ENCODE measurements at places on chromosomes 6 and 20.

GRCh38 chr6:53814353-53814752 lies 19.5 kb downstream of the LRRC1 start:
- DNase-seq: no peak

- peak; percentile 9 for DNase-seq
Observed at GRCh38 chr6:113476937-113477839, 380.0 kb upstream of the MARCKS start.

DNA sequence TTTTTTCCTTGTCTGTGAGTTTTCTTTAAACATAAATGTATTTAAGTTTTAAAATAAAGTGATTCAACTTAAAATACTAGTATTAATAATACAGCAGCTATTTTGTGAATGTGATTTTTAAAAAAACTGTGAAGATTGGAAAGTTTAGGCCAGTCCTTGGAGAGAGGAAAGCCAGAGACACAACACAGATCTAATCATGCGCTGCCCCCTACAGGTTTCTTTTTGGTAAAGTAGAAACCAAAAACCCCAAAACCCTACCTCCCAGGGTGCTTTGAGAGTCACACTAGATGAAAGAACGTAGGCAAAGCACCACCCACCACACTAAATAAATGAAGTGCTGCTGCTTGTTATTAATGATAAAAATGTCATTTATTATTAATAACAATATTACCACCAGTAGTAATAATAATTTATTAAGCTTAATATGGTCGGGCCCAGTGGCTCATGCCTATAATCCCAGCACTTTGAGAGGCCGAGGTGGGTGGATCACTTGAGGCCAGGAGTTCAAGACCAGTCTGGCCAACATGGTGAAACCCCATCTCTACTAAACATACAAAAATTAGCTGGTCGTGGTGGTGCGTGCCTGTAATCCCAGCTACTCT lies 33.7 kb downstream of the SLC9A8 start:
- peak; percentile 63 for DNase-seq

DNA sequence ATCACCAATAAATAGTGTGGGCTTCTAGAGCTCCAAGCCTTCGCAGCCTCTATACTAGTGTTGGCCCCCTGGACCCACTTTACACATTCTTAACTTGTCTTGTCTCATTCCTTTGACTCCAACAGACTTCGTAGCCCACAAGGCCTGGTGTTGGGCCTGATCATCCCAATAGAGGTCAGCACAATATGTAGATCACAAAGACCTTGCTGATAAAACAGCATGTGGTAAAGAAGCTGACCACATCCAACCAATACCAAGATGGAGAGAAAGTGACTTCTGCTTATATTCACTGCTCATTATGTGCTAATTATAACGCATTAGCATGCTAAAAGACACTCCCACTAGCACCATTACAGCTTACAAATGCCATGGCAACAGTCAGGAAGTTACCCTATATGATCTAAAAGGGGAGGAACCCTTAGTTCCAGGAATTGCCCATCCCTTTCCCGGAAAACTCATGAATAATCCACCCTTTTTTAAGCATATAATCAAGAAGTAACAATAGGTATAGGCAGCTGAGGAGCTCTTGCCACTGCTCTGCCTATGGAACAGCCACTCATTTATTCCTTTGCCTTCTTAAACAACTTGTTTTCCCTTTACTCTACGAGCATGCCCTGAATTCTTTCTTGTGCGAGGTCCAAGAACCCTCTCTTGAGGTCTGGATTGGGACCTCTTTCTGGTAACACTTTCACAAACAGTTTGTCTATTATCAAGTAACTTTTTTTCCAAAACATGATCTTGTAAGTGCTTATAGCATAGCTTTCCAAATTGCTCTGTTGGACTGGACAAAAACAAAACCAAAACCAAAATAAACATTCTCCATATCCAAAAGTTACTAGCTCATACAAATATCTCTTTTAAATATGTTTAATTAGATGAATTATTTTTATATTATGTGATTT lies 54.6 kb upstream of the ECHDC1 start:
- DNase-seq: no peak

DNA sequence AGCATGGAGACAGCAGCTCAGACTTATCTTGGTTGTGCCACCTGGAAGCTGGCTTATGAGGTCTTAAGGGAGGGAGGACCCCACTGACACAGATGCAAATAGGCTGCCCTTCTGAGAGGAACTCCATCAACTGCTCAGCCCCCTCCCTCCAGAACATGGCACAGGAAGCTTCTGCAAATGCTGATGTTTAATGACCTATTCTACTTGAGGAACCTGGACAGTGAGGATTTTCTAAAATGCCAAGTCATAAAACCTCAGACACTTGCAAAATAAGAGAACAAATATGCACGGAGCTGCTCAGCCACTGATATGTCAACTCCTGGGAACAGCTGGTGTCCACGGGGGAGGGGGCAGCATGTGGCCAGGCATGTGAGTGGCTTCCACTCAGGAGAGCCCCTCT lies 3.5 kb downstream of the CST9 start:
- no peak for DNase-seq

DNA sequence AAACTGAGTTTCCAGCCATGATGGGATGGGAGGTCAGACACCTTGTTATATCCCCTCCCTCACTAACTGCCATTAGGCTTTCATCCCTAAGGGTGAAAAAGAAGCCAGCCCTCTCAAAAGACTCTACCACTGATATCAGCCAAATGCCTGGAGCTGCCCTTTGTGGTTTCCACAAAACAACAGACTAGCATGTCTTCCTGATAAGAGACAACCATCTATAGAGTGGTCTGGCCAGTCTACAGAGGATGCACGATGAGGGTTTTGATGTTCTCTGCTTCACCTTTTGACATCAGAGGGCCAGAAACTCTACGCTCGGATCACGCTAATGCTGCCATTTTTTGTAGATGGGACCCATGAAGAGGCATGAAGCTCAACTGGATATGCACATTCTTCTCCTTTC lies 61.7 kb upstream of the ARHGAP18 start:
- no peak for DNase-seq

DNA sequence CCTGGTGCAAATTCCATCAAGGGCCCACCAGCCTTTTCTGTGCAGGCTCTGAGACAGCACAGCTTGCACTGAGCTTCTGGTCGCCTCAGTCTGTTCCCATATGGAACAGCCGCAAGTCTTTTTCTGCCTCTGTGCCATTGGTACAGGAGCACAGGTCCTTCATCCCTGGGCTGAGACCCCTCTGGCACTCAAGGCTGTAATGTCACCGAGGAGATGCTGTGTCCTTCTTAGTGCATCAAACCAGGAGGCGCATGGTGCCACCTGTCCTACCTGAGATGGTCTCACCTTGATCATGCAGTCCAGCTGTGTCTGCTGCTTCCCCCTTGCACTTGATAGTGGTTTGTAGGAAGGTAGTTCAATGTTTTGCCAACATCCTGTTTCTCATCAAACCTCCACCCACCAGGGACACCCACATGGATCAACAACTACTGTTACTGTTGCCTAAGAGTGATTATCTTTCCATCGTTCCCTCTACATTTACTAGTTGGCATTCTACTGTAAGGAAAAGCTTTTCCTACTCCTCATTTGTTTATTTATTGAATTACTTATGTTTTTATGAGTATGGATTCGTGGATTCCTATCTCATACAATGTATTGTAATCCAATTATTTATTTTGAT lies 29.0 kb downstream of the FAM50B start:
- no peak for DNase-seq

- no peak for DNase-seq
Observed at GRCh38 chr20:24912397-24913075, 36.5 kb upstream of the CST7 start.

DNA sequence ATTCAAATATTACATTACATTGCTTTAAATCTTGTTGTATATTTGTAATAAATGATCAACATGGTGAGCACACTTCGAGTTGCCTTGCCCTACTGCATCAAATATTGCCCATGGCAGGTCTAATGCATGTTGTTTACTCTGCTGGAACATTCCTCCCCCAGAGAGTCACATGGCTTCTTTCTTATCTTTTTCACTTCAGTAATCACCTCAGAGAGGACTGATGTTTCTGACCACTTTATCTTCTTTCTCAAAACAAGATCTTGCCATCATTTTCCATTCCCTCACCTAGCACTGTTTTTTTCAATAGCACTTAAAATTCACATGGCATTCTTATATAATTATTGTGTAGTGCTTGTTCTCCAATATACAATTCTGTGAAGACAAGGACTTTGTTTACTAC lies 243.5 kb upstream of the THEMIS start:
- DNase-seq: no peak

- DNase-seq: no peak
Observed at GRCh38 chr6:43775535-43775885, 5.5 kb downstream of the VEGFA start.

DNA sequence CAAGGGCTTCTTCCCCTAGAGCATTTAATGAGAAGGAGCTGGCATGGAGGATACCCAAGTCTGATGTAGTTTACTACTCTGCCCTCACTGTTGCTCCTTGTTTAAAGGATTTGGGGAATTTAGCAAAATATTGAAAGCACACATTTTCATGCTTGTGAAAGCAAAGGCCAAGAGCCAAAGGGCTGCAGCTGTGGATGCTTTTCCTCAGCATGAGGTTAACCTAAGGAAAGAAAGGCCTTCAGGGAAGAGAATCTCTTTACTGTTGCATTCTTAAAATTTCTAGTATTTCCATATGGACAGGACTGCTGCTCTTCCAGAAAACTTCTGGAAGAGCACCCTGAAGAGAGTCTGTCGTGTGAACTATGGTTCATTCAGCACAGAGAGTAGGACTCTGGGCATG lies 45.9 kb upstream of the SASH1 start:
- no peak for DNase-seq

DNA sequence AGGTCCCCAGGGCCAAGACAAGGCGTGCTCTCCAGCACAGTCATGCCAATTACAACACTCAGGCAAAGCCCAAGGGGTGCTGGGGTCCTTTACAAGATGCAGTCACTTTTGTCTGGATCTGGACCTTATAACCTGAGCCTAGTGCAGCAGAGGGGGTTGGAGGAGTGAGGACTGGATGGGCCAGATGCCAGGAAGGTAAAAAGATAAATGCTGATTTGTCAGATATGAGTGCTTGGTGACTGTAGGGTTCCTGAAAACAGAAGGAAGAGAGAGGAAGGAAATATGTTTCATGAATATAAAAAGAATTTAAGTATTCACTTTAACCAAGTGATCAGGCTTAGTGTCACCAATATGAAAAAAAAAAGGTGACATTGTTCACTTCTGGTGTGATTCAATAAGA lies 43.4 kb upstream of the TFAP2A start:
- no peak for DNase-seq

DNA sequence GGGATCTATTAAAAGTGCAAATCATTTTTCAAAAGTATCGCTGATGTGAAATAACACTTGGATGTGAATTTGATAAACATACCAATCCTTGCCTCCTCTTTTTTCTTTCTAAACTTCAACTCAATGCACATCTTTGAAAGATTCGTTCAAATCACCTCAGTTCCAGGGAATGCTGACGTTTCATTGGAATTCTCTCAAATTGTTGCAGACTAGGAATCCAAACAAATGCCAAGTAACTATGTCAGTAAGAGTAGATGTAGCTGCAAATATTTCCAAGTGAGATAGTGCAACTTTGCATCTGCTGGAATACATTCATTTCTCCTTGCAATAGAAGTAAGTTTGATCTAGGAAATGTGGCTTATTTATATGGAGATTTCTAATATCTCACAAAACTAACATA lies 220.7 kb downstream of the FUT9 start:
- DNase-seq: no peak

- no peak for DNase-seq
Observed at GRCh38 chr6:18748314-18748713, 361.2 kb downstream of the RNF144B start.

DNA sequence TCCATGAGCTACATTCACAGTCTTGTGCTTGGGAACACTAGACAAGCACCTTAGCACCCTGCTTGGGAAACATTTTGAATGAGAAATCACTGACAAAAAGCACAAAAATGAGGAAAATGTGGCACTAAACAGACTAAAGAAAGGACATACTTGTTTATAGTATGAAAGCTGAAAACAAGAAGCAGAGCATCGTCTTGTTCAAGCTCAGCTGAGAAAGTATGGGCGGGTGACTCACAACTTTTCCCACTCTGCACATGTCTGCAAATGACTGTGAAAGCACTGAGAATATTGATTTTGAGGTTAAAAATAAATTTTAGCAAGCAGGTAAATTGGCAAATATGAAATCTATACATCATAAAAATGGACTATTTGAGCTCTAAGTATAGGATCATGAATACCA lies 725.3 kb downstream of the COL12A1 start:
- no peak for DNase-seq

DNA sequence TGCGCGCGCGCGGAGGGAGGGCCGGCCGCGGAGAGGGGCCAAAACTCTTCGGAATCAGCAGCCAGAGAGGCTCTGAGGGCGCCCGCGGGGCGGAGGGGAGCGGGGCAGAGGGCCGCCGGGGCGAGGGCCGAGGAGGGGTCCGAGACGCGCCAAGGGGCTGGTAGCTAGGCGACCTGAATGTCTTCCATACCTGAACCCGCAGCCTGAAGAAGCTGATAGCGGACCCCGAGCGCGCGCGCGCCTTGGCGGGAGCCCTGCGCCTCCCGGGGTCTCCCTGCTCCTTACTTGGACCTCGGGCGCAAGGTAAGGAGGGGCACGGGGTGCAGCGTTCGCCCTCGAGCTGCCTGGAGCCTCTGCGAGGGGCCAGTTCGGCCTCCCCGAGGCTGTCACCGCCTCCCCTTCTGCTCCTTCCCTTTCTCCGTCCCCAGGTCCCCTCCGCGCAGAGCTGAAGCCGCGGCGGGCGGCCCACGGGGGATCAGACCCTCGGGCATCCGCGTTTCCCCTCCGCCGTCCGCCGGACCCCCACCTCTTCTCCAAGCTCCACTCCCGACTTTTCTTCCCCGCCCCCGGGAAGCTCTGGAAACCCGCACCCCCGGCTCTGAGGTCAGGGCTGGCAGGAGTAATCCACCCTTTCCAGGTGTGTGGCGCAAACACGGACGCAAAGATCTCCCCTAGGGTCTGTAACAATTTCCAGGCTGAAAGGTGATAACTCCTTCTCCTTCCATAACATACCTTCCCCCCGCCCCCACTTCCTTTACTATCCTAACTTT lies 13.1 kb upstream of the DEK start:
- DNase-seq: peak; percentile 37

DNA sequence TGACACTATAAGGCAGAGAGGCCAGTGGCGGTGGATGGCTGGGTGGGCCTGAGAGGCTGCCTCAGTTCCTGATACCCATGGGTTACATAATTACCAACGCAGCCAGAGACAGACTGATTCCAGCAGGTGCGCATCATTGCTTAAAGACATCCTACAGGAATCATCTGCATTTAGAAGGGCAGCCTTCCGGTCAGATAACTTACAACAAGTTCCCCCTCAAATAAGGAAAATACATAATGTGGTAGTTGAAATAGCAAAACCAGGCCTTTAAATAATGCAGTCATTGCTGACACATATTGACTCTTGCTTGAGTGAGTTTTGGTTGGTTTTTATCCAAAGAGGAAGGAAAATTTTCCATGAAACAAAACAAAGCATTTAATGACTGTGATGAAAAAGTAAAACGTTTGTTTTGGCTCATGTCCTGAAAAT lies 81.9 kb downstream of the SIM1 start:
- DNase-seq: no peak

- DNase-seq: no peak
Observed at GRCh38 chr6:66851930-66852329, 1144.9 kb upstream of the EYS start.

- no peak for DNase-seq
Observed at GRCh38 chr20:32158943-32159660, 48.4 kb downstream of the PLAGL2 start.

- no peak for DNase-seq
Observed at GRCh38 chr6:24796616-24797290, 2.0 kb downstream of the ARMH2 start.

GRCh38 chr6:45478240-45478639 lies 100.5 kb upstream of the SUPT3H start:
- DNase-seq: no peak

GRCh38 chr6:69580706-69581105 lies 216.1 kb downstream of the LMBRD1 start:
- no peak for DNase-seq

GRCh38 chr6:112296122-112296521 lies 41.8 kb upstream of the LAMA4 start:
- DNase-seq: peak; percentile 7
